Activated T-helper 2 cell treated with anti-CD3 and anti-CD28 coated beads, Interferon-gamma antibody, Interleukin-2, Interleukin-4, amounts not matched to agents 10 μg/mL and 5 μg/mL and 100 μg/mL, durations not matched to agents 14 hours and 24 hours and 36 hours (primary cell): ENCODE measurements at places on chromosomes 11 and 22. TPM values are rescaled to one million over a fixed set of nuclear protein-coding genes. Genes with fewer than 3 reads are reported as not detected.

DNA sequence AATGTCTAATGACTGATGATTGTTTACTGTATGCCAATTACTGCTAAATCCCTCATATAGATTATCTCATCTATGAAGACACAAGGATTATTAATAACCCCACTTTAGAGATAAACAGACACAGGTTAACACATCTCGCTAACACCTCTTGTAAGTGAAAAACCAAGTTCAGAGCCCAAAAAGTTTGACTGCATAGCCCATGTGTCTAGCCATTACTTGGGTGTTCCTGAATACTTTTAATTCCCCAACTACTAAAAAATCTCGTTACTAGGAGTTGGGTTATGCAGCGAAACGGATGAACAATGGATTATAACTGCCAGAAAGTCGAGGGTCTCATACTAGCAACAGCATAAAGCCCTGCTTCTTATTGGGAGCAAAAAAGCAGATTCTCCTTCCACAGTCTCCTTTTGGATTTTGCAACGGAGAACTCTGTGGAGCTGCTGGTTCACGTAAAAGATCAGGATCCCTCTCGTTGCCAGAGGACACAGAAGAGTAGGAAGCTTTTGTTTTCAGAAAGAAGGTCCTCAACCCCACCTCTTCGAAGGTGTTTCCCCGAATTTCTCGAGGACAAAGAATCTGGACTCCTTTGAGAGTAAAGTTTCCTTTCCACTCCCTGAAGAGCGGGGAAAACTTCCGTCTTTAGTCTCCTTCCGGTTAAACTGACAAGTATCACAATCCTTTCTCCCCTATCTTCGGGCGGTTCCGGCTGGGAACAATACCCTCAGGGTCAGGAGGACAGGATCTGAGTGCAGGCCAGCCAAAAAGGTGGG, 979 bp downstream of the ZBED5 start:
- no peak for DNase-seq
- H3K4me1 ChIP-seq: peaks cover 35% of the 10 kb centered on the region
- peaks cover 49% of the 10 kb centered on the region for H3K36me3 ChIP-seq
- no peaks in the 10 kb centered on the region for H3K27me3 ChIP-seq
- H3K4me3 ChIP-seq: peak overlapping the region; percentile 100

DNA sequence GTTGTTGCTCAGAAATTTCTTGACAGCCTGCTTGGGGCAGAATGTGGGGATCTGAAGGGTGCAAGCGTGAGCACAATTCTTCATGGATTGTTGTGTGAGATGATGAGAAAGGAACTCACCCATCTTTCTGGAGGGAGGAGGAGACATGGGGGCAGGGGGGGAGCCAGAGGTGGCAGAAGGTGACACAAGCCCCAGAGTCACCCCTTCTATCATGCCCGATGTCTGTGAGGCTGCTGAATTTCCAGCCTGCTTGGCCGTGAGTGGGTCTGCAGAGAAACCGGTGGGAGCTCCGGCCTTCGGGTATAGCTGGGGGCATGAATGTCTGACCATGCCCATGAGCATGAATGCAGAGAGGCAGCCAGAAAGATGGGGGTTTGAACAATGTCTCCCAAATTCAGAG, 870.7 kb downstream of the TBC1D22A start:
- H3K27ac ChIP-seq: no peak overlapping the region
- no peaks in the 10 kb centered on the region for H3K4me1 ChIP-seq
- no peak overlapping the region for H3K4me3 ChIP-seq
- H3K36me3 ChIP-seq: no peaks in the 10 kb centered on the region

DNA sequence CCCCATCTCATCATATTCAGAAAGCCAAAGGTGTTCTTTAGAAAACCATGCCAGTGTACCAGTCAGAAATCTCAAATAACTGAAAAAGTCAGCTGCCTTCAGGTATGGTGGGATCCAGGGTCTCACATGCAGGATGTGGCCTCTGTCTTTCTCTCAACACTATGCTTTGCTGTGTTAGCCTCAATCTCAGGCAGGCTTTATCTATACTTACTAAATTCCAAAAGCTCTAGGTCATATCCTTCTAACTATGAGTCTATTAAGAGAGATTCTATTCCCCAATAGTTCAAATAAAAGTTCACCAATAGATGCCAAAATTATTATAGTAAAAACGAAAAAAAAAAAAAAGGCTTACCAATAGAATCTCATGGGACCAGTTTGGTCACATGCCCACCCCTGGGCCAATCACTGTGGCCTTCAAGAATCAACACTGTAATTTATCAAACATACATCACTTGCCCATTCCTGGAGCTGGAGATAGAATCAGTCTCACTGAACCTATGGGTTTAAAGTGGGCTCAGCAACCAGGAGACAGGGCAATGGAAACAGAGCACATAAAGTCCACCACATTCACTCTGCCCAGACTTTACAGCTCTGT, 38.0 kb upstream of the APLNR start:
- H3K36me3 ChIP-seq: no peaks in the 10 kb centered on the region
- no peak overlapping the region for H3K4me3 ChIP-seq
- DNase-seq: no peak
- H3K27ac ChIP-seq: no peak overlapping the region

- peaks cover 14% of the 10 kb centered on the region for H3K4me1 ChIP-seq
- no peak overlapping the region for H3K27ac ChIP-seq
- peaks cover 4% of the 10 kb centered on the region for H3K27me3 ChIP-seq
- no peak for DNase-seq
- H3K36me3 ChIP-seq: peaks cover 22% of the 10 kb centered on the region
Measured at GRCh38 chr22:31398231-31398630, 1.2 kb upstream of the DRG1 start.

Gene SLC22A9
- not detected in 2 replicates for total RNA-seq

Gene RNF215
- 17.2 and 19.3 TPM in 2 replicates for total RNA-seq

GRCh38 chr11:125314276-125315078, 149.9 kb downstream of the PKNOX2 start:
- no peak for DNase-seq
- peaks cover 2% of the 10 kb centered on the region for H3K27me3 ChIP-seq
- no peaks in the 10 kb centered on the region for H3K4me1 ChIP-seq
- H3K27ac ChIP-seq: no peak overlapping the region

Gene CHCHD10
- total RNA-seq: 108 and 111 TPM in 2 replicates

DNA sequence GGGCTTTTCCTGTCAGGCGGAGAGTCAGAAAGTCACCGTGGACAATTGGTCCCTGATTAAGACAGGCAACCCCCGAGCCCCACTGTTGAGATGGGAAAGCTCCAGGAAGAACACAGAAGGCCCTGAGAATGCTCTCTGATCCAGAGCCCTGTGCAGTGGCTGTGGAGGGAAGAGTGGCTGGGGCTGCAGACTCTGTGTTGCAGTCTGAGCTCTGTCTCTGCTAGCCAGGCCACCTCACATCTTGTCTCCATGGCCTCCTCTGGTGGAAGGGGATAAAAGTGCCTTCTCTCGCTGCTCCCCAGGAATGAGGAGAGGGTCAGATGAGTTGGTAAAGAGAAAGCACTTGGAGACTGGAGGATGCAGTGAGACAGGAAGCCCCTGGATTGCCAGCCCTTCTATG, 141.2 kb downstream of the CEP164 start:
- no peak overlapping the region for H3K4me3 ChIP-seq
- no peaks in the 10 kb centered on the region for H3K36me3 ChIP-seq
- no peak overlapping the region for H3K27ac ChIP-seq
- H3K27me3 ChIP-seq: no peaks in the 10 kb centered on the region
- no peaks in the 10 kb centered on the region for H3K4me1 ChIP-seq

- H3K27me3 ChIP-seq: no peaks in the 10 kb centered on the region
- peaks cover 38% of the 10 kb centered on the region for H3K36me3 ChIP-seq
- H3K4me3 ChIP-seq: no peak overlapping the region
- peak overlapping the region; percentile 30 for H3K27ac ChIP-seq
- DNase-seq: no peak
Measured at GRCh38 chr11:64800303-64801157, 2.5 kb downstream of the MAP4K2 start.

DNA sequence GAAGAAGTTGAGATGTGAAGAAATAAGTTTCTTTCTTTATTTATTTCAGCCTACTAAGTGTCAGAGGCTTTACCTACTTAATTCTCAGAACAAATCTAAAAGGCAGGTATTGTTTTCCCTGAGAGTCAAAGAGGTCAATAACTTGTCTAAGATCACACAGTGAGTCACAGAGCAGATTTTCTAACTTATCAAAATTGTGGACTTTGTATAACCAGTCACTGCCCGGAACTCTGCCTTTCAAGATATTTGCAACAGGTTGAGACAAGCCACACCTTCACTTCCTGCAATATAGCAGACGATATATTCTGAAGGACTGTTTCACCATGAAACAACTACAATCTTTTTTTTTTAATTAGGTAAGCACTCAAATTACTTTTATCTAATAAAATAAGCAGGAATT, 10.5 kb upstream of the MMP3 start:
- H3K36me3 ChIP-seq: no peaks in the 10 kb centered on the region
- no peak overlapping the region for H3K4me3 ChIP-seq
- H3K4me1 ChIP-seq: no peaks in the 10 kb centered on the region
- H3K27me3 ChIP-seq: peaks cover 2% of the 10 kb centered on the region
- H3K27ac ChIP-seq: no peak overlapping the region

Gene ART1
- not detected in 2 replicates for total RNA-seq

DNA sequence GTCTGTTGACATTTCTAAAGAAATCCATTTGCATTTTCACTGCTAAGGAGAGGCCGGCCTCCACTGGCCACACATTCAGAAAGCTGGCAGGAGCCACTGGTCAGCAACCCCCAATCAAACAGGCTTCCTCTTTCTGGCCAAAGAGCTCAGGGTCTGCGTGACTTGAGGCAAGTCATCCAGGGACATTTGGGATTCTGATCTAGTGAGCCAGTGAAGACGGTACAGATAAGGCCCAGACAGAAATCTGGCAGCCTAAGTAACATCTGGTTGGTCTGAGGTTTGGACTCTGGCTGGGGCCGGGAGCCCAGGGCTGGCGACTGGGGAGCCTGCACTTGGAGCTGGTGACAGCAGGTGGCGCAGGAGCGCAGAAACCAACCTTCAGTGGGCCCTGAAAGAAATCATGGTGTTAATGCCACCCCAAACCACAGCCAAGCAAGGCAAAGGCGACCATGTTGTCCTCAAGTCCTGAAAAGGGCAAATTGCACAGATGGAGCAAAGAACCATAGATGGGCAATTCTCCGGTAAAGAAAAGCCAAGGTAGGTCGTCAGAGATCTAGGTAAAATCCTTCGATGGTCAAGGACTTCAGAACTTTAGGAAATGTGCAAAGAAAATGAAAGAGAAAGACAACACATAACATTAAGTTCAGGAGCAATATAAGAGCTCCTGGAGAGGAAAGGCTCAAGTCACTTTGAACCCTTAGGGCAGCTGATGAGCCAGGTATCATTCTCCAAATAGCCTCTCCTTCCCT, 99.4 kb upstream of the BLID start:
- no peak overlapping the region for H3K27ac ChIP-seq
- H3K4me3 ChIP-seq: no peak overlapping the region
- H3K4me1 ChIP-seq: no peaks in the 10 kb centered on the region
- peak; percentile 10 for DNase-seq
- H3K36me3 ChIP-seq: no peaks in the 10 kb centered on the region

- peaks cover 4% of the 10 kb centered on the region for H3K4me1 ChIP-seq
- DNase-seq: no peak
- no peaks in the 10 kb centered on the region for H3K36me3 ChIP-seq
- peaks cover 2% of the 10 kb centered on the region for H3K27me3 ChIP-seq
- no peak overlapping the region for H3K27ac ChIP-seq
- H3K4me3 ChIP-seq: no peak overlapping the region
Measured at GRCh38 chr22:32574958-32575910, 100.6 kb downstream of the FBXO7 start.

DNA sequence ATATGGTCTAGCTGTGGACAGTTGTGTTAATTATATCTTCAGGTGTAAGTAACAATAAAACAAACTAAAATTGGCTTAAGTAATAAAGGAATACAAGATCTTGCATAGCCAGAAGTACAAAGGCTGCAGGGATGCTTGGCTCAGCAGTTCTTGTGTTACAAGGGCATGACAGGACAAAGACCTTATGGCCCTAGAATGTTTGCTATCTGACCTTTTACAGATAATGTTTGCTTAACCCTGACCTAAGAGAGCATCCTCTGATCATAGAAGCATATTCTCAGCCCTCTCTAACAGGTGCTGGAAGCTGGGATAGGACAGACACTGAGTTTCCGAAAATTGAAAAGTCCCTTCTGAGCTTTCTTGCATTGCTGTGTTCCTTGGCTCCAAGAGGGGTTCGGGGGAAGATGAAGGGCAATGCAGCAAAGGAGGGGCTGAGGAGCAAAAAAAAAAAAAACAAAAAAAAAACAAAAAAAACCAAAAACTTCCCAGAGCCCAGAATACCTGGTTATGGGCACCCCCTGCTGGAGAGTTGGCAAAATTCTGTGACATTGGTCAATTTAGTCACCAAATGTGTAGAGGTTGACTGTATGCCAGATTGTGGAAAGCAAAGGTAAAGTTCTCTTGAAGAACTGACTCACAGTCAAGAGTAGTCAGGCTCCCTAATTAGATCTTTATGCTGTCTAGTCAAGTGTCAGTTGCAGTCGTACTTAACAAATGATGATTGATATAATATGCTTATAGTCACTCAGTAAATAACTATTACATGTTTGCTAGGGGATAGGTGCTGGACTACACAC, 10.4 kb upstream of the HIKESHI start:
- H3K36me3 ChIP-seq: peaks cover 25% of the 10 kb centered on the region
- H3K27me3 ChIP-seq: no peaks in the 10 kb centered on the region
- DNase-seq: peak; percentile 33
- H3K4me3 ChIP-seq: no peak overlapping the region
- H3K4me1 ChIP-seq: peaks cover 52% of the 10 kb centered on the region

Gene UBQLNL
- total RNA-seq: 0.09 TPM in 1 of 2 replicates, not detected in the other

DNA sequence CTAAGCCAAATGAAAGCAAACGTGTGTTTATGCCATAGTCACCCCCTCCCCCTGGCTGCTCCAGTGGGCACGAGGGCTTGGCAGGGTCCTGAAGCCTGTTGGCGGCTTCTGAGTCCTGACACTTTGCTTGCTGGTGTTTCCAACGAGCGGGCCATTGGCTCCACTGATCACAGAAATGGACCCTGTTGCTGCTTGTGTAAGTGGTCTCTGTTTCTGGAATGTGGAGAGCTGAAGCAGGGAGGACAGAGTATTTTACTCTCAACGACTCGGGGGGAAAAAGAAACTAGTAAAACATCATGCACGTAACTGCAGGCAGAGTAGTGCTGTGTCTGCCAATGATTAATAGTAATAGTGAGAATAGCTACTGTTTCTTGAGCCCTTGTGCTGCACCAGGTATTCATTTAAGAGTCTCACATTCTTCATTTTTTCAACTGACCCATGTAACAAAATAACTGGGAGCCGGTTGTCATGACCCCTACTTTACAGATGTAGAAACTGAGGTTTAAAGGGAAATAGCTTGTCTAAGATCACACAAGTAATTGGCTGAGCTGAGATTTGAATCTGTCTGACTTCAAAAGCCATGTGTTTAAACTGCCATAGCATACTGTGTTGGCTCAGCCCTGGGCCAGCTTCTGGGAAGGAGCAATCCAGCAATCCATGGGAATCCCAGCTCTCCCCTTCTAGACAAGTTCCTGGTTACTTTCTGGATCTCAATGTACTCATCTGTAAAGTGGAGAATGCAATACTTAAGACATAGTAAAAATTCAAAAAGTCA, 526.7 kb downstream of the INSC start:
- no peak for DNase-seq
- peaks cover 3% of the 10 kb centered on the region for H3K27me3 ChIP-seq
- H3K4me1 ChIP-seq: no peaks in the 10 kb centered on the region
- no peak overlapping the region for H3K4me3 ChIP-seq
- no peaks in the 10 kb centered on the region for H3K36me3 ChIP-seq
